ENCODE measurements at places on chromosomes 6 and 20.
A peak's percentile ranks its signal among the peaks of the same experiment; 100 is the strongest.

DNA sequence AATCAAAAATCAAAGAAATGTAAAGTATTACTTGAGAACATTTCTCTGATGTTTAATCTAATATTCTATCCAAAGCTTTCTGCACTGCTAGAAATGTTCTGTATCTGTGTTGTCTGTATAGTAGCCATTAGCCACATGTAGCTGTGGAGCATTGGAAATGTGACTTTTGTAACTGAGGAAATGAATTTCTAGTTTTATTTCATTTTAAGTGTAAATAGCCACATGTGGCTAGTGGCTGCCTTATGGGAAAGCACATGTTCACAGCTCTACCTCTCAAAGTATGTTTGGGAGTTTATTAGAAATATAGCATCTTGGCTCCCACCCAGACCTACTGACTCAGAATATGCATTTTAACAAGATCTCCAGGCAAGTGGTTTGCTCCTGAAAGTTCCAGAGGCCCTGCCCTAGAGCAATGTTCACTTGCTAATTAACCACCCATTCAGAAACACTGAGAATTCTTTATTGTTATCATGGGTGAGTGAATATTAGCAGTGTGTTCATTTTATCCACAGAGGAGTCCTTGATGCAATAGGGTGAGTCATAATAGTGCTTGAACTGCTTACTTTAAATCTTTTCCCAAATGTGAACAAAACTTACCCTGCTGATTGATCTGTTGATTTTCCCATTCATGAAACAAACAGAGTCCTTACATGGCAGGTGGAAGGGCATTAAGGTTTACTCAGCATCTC is 282.7 kb downstream of the PLCB1 start:
- DNase-seq, result peak; percentile 80

GRCh38 chr6:159646733-159647132 is 46.3 kb downstream of the SOD2 start:
- no peak for DNase-seq

GRCh38 chr20:13284830-13285229 is 63.8 kb downstream of the ISM1 start:
- no peak for DNase-seq

DNA sequence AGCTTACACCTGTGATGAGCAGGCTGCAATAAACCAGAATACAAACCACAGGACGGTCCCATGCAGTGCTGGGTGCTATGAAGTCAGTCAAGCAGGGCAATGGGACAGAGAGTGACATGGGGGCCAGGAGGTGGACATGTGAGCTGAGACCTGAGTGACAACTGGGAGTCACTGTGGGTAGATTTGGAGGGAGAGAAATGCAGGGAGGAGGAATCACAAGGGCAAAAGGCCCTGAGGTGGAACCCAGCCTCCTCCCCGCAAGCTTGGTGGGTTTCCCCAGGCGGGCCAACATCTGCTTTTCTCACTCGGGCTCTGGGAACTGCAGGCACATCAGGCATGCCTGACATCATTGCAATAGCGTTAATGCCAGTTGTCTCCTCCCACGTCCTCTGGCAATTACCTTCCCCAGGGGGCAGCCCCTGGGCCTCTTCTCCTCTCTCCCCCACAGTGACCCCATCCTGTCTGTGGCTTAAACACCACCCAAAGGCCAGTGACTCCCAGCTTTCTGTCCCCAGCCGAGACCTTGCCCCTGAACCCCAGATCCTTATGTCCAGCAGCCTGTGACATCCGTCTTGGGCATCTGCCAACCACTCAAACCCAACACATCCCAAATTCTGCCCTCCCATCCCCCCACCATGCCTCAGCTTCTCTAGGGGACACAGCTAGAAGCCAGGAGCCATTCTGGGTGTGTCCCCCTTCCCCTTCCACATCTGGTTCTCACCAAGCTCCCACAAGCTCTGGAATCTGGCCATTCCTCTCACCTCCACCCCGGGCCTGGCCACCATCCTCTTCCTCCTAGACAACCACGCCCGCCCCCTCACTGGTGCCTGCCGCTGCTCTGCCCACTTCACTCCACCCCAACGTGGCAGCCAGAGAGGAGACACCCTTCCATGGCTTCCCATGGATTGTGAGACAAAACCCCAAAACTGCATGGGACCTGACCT is 28.2 kb downstream of the PDRG1 start:
- no peak for DNase-seq

DNA sequence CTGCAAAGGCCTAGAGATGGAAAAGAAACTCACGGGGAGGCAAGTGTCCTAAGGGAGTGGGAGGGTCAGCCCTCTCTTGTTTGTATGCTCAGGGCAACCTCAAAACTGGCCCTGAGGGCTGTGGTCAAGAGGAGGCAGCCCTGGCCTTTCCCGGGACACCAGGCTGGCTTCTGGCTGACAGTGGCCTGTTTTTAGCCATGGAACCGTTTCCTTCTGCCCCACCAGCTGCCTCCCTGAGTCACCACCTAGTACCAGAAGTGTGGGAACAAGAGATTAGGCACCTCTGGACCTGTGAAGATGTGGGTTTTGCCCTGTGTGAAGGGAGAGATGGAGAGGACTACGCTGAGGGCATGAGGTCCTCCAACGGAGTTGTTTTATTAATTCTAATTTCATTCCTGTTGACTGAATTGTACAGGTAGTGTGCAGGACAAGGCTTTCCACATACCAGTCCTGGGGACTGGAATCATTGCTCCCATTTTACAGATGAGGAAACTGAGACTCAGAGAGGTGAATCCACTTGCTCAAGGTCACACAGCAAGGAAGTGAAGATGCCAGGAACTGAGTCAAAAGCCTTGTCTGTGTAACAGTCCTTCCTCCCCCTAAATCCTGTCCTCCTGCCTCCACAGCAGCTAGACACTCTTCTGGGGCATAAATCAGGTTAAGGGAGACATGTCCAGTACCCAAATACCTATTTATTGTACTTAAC is 5.5 kb downstream of the FOXS1 start:
- no peak for DNase-seq

GRCh38 chr20:62476056-62476838 is 452 bp upstream of the GATA5 start:
- DNase-seq, result no peak

GRCh38 chr6:88493717-88494116 is 327.6 kb upstream of the CNR1 start:
- DNase-seq, result no peak

GRCh38 chr6:31116661-31117385 is 2.2 kb downstream of the PSORS1C1 start:
- no peak for DNase-seq

- DNase-seq, result no peak
Observed at GRCh38 chr6:38503960-38504682, 135.6 kb downstream of the BTBD9 start.

GRCh38 chr6:130796313-130796905 is 30.8 kb upstream of the SMLR1 start:
- no peak for DNase-seq

DNA sequence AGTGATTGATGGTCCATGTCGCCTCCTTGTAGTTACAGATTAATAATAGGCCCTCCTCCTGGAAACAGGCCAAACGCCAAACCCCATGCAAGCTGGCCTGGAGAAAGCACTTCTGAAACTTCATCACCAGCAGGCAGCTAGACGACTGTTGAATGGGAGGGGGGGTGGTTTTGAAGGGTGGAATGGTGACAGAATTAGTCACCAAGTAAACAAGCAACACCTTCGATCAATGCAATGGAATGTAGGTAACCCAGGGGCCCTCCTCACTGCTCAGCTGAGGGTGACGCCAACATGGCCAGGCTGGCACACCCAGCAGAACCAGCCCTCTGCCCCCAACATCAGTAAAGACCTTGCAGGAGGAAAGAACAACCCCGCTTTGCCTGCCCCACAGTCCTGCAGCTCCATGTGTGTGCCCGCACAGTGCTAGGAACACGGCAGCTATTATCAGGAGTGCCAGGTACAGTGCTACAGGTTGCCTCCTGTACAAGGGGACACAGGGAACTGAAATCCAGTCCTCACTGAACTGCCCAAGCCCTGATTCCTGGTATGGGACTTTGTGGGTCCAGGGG is 2.7 kb downstream of the BCAS1 start:
- no peak for DNase-seq

DNA sequence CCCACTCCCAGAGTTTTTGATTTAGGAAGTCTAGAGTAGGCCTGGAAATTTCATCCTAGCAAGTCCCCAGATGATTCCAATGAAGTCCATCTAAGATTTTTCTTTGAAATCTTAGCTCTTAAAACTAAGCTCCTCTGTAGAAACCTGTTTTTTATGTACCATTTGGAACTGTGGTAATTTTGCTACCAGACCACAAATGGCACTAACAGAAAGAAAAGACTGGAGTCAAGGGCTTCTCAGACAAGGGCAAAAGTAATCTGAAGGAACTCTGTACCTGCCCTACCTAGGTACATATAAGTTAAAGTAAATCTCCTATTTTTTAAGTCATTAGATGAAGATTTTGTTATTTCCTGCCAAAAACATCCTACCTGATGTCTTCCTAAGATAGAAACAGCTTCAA is 155.0 kb upstream of the HTR1E start:
- no peak for DNase-seq

DNA sequence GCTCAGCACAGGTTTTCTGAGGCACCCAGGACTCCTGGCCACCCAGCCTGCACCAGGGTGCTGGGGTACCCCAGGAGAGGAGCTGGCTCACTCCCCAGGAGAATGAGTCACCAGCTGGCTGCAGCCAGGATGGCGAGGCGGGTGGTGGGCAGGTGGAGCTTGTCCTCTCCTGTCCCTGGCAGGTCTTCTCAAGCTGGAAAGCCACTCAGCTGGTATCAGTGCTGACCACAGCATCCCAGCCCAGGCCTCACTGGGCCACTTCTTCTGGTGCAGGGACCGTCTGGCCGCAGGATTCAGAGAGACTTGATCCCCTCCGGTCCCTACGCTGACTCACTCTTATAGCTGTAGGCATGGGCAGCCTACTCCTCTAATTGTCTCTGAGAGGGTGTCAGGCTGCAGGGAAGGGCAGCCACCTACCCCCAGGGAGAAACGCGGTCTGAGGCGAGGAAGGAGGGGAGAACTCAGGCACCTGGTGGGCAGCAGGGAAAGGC is 22.2 kb downstream of the TFEB start:
- peak; percentile 44 for DNase-seq

DNA sequence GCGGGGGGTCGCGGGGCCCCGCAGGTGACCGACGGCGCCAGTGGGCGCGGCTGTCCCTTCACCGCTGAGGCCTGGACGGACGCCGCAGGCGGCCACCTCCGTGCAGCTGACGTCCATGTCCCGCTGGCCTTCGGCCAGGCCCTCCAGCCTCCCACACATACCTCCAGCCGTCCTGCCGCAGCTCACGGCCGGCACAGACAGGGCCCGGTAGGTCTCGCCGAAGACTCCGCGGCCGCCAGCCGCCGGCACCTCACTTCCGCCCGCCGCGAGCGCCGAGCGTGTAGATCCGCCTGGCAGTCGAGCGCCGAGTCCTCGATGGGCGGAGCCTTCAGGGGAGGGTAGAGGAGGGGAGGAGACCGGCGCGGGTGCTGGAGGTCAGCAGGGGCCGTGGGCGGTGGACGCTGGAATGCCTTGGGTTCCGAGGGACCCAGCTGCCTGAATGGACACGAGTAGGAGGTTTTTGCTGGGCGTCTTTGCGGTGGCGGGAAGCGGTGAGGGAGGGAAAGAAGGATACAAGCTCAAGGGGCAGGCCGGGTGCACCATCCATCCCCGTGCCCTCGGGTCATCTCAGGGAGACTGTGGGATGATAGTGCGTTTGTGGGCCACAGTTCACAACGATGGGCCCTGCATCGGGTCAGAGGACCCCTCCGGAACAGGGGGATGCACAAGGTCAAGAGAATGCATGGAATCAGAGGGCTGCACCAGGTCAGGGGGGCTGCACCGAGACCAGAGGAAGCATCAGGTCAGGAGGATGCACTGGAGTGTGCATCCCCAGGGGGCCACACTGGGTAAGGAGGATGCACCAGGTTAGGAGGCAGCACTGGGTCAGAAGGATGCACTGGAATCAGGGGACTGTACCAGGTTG is at the start of gene EXOC2:
EXOC2 (minus strand) TSS at position 282 of the 865 bp plus-strand sequence. CDS start 55,321 bp downstream, outside the sequence.
- peak; percentile 88 for DNase-seq

DNA sequence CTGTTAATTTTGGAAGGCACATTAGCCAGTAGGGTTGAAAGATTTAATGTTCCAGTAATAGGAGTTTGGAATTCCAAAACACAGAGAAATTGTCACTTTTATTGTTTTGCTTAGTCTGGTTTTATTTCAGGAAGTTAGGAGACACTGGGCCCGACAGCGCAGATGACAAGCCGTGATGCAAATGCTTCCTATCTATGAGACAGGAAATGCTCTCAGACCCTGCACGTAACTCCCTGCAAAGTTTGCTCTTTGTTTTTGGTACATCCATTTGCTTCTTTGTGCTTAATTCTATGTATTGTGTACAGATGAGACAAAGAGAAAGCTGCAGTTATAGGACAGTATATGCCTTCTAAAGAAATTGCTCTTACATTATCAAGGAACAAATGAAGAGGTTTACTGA is 201.6 kb upstream of the SGK1 start:
- no peak for DNase-seq

DNA sequence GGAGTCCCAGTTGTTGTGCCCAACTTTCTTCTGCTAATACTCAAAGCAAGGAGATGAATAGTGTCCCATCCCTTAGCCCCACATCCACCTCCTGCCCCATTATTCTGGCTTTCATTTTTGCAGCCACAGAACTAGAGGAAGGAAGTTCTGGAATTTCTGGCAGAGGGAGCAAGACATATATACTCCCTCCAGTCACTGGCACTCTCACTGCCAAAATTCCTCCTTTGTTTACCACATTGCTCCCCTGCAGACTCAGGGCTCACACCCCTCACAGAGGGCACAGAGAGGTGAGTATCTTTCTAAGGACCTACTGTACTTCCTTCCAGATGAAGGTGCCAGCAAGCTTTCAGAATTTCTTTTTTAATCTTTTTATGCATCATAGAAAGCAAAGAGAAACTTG is 168.0 kb upstream of the ID4 start:
- no peak for DNase-seq

DNA sequence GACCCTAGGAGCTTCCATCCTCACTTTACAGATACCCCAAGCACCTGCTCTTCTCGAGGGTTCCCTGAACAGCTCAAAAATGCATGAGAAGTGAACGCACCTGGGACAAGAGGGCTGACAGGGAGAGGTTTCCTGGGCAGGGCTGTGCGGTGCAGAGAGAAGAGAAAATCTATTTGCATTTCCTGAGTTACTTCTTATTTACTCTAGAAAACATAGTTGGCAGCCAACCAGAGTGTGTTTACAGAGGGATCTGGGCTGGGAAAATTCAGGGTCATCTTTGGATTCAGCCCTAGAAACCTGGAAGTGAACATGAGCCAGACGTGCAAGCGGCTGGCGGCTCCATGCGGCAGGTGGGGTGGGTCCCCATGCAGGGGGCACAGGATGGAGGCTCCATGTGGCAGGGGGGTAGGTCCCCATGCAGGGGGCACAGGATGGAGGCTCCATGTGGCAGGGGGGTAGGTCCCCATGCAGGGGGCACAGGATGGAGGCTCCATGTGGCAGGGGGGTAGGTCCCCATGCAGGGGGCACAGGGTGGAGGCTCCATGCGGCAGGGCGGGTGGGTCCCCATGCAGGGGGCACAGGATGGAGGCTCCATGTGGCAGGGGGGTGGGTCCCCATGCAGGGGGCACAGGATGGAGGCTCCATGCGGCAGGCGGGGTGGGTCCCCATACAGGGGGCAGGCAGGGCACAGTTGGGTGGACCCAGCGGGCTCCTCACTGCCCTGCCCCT is 342.0 kb downstream of the TAF4 start:
- no peak for DNase-seq

GRCh38 chr20:50431066-50431450 is 79.1 kb upstream of the PTPN1 start:
- DNase-seq, result no peak

GRCh38 chr6:118086159-118086558 is 179.1 kb downstream of the SLC35F1 start:
- DNase-seq, result no peak

All from NCI-H2029 treated with DMSO at 0.1 percent for 48 hours (cell line).